ENCODE measurements at places on chromosomes 11 and 22. TPM values are rescaled to one million over a fixed set of nuclear protein-coding genes. Genes with fewer than 3 reads are reported as not detected.

The MS4A6E gene
- total RNA-seq: not detected

The GRK3 gene
- total RNA-seq: 10.6 TPM

The C11orf16 gene
- total RNA-seq: not detected

The OR6A2 gene
- 0.28 TPM for total RNA-seq

The HBD gene
- not detected for total RNA-seq

The C1QTNF4 gene
- 0.27 TPM for total RNA-seq

The C2CD2L gene
- total RNA-seq: 17.7 TPM

The OR4D5 gene
- total RNA-seq: not detected

The EMID1 gene
- 1.9 TPM for total RNA-seq

DNA sequence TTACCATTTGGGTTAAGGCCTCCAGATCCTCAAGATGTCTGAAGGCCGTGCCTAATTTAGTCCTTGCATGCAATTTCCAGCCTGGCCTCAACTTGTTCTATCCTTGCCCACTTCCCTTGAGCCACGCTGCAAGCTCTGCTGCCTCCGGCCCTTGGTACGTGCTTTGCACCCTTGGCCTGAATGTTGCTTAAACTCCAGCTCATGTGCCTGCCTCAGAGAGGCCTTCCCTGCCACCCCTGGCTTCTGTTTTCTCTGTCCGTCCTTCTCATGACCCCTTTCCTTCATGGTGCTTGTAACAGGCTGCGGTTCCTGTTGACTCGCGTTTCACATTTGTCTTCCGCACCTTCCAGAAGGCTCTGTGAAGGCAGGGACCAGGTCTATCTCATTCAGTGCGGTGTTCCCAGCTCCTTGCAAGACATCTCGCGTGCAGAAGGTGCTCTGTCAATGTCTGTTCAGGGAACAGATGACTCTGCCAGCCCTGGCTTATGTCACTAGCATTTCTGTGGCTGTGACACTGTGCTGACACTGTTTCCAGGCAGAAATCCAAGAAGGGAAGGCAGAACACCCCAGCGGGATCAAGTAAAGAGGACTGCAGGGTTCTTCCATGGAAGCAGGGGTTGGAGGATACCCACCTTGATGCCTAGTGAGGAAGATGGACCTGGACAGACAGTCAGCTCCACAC lies 61.8 kb downstream of the FBLN1 start:
- ATAC-seq: no peak

- ATAC-seq: peak; percentile 31
Observed at GRCh38 chr22:34814260-34815025, 251.5 kb upstream of the ISX start.

GRCh38 chr22:28927630-28928029 lies 44.3 kb downstream of the ZNRF3 start:
- ATAC-seq: no peak

DNA sequence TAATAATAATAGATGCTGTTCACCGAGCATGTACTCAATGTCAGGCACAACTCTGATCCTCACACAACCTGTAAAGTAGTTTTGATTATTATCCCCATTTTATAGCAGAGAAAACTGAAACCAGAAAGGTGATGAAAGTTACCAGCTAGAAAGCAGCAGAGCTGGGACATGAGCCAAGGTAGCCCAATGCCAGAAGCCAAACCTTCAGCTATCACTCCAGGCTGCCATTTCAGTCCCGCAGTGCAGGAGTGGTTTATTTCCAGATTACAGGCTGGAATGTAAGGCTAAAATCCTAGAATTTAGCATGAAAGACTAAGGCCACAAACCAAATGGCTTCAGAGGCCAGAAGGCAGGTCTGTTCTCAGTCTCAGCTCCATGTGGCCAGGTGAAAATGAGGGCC lies 108.8 kb downstream of the TENM4 start:
- no peak for ATAC-seq

DNA sequence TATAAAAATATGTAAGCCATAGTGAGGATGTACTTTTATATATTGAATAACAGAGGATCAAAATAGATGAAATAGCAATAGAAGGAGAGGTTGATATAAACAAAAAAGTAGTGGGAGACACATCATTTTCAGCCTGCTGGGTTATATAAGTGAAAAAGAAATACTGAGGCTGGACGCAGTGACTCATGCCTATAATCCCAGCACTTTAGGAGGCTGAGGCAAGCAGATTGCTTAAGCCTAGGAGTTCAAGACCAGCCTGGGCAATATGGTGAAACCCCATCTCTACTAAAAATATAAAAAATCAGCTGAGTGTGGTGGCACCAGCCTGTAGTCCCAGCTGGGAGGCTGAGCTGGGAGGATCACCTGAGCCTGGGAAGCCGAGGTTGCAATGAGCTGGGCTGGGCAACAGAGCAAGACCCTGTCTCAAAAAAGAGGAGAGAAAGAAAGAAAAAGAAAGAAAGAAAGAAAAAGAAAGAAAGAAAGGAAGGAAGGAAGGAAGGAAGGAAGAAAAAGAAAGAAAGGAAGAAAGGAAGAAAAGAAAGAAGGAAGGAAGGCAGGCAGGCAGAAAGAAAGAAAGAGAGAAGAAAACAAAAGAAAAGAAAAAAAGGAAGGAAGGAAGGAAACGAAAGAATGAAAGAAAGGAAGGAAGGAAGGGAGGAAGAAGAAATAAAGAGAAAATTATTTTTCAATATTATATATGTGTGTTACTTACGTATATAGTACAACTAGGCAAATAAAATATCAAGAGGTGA lies 7.0 kb upstream of the P2RY2 start:
- no peak for ATAC-seq

DNA sequence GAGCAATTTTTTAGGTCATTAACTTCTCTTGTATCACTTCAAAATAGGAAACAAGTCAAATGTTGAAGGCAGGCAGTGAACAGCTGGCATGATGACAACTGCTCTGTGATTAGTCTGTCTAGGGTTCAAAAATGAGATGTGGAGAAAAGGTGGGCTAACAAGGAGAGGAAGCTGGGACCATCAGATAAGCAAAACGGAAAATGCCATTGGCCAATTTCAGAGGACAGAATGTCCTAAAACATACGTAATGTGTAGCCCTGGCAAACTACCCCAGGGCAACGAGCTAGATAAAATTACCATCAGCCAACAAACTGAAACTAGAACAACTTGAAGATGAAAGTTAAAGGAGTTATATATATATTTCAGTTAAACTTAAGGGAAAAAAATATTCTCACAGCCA lies 93.2 kb downstream of the RELT start:
- no peak for ATAC-seq

DNA sequence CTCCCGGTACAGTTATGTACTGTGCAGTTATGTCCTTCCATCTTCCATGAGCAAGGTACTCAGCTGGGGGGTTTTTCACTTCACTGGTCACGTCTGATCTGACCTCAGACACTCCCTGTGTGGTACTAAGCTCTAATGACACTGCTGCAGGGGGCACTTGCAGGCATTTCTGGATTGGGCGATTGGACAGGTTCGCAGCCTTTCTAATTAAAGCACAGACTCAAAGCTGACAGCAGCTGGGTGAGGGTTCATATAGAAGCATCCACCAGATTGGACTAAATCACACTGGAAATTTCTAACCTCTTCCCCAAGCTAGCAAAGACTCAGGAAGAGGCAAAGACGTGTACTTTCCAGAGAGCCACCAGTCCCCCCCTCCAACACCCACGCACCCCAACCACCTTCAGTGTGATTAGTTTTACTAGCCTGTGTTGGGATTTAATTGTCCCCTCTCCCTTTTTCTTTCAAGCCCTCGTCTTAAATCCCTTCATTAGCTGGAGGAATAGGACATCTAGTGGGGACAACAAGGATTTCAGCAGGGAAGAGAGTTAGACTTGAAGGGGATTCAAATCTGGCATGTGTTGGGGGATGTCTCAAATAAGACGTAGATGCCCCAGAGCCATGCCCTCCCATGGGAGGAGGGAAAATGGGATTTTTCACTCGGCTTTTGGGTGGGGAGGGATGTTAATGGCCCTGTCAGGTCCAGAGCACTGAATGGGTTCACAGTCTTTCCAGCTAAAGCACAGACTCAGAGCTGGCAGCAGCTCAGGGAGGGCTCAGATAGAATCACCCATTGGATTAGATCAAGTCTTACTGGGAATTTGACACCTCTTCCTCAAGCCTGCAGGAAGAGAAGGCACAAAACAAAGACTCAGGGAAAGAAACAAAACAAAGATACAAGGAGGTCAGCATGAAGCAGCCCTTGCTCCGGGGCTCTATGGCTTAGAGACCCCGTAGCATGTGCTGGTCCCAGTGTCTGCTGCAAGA lies 10.9 kb downstream of the INS start:
- peak; percentile 26 for ATAC-seq

DNA sequence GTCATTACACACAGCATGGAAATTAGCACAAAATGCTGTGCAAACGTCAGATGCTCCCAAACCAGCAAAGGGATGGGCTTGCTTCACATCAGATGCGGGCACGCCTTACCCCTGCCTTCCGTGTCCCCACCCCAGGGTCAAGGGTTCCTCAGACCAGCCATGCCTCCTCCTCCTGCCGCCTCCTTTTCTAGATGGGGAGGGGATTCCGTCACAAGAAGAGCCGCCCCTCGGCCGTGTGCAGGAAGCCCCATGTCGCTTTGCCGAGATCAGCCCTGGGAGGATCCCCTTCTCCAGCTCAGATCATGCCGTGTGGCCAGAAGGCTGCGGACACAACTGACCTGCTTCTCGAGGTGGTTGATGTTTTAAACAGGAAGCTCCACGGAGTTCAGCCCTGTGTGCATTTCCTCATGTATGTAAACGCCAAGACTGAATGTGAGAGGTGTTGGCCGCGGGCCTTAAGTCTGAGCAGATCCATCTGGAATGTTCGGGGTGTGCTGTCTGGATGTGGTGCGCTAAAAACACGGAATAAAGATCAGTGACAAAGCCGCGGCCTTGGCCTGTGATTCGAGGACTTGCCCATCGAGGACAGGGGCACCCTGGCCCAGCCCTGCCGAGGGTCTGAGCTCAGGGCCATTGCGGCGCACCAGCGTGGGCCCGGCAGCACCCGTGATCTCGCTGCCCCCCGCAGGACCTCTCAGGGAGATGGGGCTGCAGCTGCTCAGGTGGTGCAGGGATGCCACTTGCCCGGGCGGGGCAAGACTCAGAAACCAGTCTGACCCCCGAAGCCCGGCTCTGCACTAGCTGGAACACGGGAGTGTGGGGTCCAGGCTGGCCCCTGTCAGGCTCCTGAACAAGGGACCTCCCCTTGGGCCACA lies 412.9 kb downstream of the TBC1D22A start:
- ATAC-seq: no peak

DNA sequence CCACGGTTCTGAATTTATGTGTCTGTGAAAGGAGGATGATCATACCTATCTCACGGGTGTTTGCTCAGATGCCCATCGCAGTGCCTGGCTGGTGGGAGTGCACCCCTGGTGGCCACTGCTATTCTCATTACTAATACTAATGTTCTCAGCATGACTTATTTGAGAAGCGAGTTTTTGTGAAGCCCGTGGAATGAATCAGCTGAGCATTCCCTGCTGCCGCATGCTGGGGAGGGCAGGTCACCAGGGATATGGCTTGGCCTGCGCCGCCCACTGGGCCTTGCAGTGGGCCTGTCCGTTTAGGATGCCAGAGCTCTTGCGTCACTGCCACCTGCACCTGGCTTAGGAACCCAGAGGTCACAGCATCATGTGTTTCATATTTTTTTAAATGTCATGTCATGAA lies 16.9 kb downstream of the CTTN start:
- ATAC-seq: peak; percentile 47

DNA sequence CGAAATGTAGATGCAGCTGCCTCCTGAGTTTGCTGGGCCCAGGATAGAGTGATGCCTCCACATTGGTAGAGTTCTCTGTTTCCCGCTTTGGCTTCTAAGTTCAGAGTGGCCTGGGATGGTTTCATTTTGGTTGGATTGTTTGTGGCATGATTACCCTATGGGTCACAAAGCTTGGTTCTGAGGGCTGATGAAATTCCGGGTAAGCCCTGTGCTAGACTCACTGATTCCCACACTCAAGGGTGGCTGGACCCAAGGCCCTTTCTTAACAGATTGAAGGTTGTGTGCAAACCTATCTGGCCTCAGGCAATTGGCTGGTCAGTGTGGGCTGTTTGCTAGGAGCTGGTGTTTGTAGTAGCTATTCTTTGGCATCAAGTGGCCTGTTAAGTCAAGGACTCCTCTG lies 158.4 kb downstream of the MYO18B start:
- ATAC-seq: no peak

- no peak for ATAC-seq
Observed at GRCh38 chr11:61061081-61061826, 41.0 kb upstream of the CD5 start.

DNA sequence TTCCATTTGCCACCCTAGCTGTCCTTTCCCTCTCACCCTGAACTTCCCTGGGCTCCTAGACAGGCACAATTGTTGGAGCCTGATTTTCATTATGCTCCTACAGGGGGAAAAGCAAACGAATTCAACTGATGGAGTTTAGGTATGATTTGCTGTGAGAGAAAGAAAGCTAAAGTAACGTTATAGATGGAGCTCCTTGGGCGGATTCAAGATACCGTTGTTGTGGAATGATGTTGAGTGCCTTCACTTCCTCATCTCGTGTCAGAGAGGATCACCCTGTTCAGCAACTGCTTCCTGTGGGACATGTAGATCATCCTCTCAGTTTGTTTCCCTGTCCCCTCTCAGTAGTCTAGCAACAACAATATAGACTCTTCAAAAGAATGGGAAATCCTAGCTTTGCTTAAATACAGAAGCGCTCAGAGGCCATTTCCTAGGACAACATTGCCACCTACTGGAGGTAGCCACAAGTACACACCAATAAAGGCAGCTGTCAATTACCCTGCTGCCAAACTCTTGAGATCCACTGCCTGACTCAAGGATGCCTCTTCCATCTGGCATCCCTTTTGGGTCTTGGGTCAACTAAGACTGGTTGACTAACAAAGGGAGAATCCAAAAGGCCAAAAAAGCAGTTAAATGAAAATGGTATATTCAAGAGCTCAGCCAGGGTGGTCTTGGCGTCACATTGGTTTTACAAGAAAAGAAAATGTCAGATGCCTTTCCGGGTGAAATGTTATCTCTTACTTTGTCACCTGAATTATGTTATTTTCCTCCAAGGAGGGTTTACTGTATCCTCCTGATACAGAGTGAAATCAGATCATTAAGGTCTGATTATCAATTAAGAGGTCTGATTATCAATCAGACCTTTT lies 13.5 kb upstream of the DTX4 start:
- peak; percentile 94 for ATAC-seq

DNA sequence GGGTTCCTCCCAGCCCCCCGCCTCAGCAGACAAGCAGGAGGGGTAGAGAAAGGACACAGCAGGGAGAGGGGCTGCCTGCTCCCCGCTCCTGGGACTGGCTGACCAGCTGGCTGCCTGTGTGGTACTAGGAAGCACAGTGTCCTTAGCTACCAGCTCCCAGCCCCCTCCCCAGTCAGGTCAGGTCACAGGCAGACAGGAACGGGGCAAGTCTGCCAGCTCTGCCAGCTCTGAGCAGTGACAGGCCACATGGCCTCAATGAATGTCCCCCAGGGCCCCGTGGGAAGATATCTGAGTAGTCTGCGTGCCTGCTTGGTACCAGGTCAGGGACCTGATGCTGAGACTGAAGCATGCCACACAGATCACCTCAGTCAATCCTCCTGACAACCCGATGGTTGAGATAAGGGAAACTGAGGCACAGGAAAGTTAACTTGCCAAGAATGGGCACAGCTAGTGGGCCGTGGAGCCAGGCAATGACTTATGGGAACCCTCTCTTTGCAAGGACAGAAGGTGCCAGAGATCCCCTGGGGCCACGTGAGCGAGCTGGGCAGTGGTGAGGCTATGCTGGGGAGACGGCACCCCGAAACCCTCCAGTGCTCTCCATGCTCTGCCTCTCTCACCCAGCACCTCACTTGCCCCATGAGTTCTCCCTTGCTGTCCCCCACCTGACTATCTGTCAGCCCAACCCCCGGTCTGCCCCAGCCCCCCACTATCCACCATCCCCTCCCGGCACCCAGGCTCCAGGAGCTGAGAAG lies 13.8 kb upstream of the MFNG start:
- peak; percentile 13 for ATAC-seq

Measured in motor neuron (in vitro differentiated cells).